ENCODE measurements at places on chromosomes 4 and X. TPM values are rescaled to one million over a fixed set of nuclear protein-coding genes. Genes with fewer than 3 reads are reported as not detected.

PWWP3B gene
- polyA plus RNA-seq, result not detected

GRCh38 chr4:76090241-76090691 lies 15.8 kb downstream of the ART3 start:
- no peaks in the 10 kb centered on the region for H3K36me3 ChIP-seq
- DNase-seq, result peak; percentile 68
- peak overlapping the region; percentile 78 for H3K27ac ChIP-seq
- H3K4me3 ChIP-seq, result no peak overlapping the region
- H3K4me1 ChIP-seq, result peaks cover 4% of the 10 kb centered on the region
- H3K27me3 ChIP-seq, result peaks cover under 1% of the 10 kb centered on the region

GRCh38 chr4:41745292-41746024 lies 3.1 kb downstream of the PHOX2B start:
- no peaks in the 10 kb centered on the region for H3K4me1 ChIP-seq
- H3K27ac ChIP-seq, result no peak overlapping the region
- no peaks in the 10 kb centered on the region for H3K36me3 ChIP-seq
- H3K4me3 ChIP-seq, result no peak overlapping the region
- DNase-seq, result no peak

PASD1 gene
- not detected for polyA plus RNA-seq

DNA sequence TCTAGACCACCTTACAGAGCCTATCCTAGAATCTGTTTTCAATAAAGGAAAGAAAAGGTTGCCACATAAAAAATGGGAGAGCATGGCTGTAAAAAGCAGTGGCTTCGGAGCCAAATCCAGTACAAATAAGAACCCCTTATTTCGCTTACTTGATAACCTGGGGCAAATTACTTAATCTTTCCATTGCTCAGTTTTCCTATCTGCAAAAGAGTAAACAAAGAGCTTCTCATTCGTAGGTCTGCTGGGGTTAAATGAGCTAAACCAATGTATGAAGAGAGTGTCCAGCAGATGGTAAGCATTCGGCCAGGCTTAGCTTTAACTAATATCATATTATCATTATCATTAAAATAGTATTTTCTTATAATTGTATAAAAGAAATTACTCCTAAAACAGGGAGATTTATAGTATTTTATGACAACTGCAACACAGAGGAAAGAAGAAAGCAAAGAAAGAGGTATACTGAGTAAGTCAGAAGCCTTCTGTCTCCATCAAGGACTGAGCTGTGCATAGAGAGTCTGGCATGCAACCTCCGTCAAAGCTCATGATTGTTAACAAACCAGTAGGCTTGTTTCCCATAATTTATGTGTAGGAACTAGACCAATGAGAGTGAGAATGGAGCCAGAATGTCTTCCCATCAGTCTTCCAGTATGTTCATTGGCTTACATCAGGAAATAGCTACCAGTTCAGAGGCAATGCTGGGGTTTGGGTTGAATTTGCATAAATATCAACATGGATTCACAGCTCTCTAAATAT lies 364.9 kb downstream of the UNC5C start:
- no peaks in the 10 kb centered on the region for H3K36me3 ChIP-seq
- H3K4me3 ChIP-seq, result no peak overlapping the region
- H3K27ac ChIP-seq, result no peak overlapping the region
- DNase-seq, result no peak
- H3K4me1 ChIP-seq, result no peaks in the 10 kb centered on the region
- peaks cover 6% of the 10 kb centered on the region for H3K27me3 ChIP-seq

DNA sequence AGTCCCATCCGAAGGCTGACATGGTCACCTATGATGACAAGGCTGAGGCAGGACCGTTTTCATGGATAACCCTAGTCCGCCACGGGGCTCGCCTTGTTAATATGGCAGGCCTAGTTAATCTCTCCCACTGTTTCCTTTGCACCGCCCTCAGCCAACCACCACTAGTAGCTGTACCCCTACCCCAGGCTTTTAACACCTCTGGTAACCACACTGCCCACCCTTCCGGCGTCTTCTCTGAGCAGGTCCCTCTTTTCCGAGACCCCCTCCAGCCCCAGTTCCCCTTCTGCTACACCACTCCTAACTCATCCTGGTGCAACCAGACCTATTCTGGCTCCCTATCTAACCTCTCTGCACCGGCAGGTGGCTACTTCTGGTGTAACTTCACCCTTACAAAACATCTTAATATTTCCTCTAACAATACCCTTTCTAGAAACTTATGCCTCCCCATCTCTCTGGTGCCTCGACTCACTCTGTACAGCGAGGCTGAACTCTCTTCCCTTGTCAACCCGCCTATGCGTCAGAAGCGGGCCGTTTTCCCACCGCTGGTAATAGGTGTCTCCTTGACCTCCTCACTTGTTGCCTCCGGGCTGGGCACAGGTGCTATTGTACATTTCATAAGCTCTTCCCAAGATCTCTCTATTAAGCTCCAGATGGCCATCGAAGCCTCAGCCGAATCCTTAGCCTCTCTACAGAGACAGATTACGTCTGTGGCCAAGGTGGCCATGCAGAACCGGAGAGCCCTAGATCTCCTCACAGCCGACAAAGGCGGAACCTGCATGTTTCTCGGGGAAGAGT lies 964.4 kb downstream of the RPA4 start:
- no peak overlapping the region for H3K4me3 ChIP-seq
- DNase-seq, result no peak
- H3K27me3 ChIP-seq, result no peaks in the 10 kb centered on the region
- H3K36me3 ChIP-seq, result no peaks in the 10 kb centered on the region
- H3K27ac ChIP-seq, result no peak overlapping the region
- H3K4me1 ChIP-seq, result no peaks in the 10 kb centered on the region

GRCh38 chrX:101051153-101051548 lies 760 bp downstream of the TRMT2B start:
- no peaks in the 10 kb centered on the region for H3K27me3 ChIP-seq
- no peak for DNase-seq
- H3K36me3 ChIP-seq, result peaks cover 7% of the 10 kb centered on the region
- peaks cover 25% of the 10 kb centered on the region for H3K4me1 ChIP-seq
- H3K27ac ChIP-seq, result no peak overlapping the region

GRCh38 chr4:81468678-81469077 lies 3.0 kb downstream of the RASGEF1B start:
- H3K4me3 ChIP-seq, result peak overlapping the region; percentile 68
- no peak for DNase-seq
- H3K4me1 ChIP-seq, result peaks cover 80% of the 10 kb centered on the region
- peaks cover 8% of the 10 kb centered on the region for H3K36me3 ChIP-seq
- no peaks in the 10 kb centered on the region for H3K27me3 ChIP-seq
- no peak overlapping the region for H3K27ac ChIP-seq

CCNI gene
- polyA plus RNA-seq, result 485 TPM

Data from naive B cell (primary cell).